ENCODE measurements at places on chromosomes 2 and 18.

DNA sequence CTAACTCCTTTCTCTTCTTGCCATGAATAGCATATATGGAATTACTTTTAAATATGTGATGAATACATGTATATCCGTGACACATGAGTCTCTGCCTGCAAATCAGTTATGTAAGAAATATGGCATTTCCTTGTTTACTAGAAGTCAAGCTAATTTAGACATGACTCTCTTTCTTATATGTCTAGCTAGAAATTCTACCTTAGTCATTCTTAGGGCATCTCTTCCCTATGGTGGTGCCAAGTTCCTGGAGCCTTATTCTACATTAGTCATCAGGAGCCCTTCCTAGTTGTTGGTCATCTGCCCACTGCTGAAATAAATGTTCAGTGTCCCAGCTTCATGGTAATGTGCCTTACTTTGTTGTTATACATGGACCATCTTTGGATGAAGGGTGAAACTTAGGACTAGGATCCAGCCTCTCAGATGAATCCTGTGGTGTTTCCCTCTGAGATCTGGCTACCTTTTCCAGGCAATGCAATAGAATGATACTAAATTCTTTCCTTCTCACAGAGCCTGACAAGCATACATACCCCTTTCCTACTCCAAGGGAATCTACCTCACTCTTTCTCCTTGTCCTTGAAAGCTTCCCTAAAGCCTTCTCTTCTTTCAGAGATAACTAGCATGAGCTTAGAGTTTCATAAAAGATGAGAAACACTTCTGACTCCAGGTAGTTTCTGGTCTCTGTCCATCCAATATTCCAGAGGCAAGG, 415.3 kb upstream of the VWC2L start:
- no peak for DNase-seq

DNA sequence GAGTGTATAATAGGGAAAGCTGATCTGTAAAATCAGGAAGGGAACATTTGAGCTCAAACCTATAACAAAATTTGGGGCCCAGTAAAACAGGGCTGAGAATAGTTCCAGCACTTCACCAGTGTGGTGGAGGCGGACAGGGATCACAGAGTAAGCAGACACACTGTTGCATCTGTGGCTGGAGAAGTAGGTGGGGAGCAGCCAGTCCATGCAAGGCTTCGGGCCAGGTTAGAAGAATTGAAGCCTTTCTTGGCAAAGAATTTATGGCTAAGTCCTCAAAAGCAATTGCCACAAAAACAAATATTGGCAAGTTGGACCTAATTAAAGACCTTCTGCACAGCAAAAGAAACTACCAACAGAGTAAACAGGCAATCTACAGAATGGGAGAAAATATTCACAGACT, 93.8 kb upstream of the ZBTB14 start:
- no peak for DNase-seq

- DNase-seq, result peak; percentile 43
These were observed 25.0 kb downstream of the WIPF1 start for GRCh38 chr2:174572556-174572955.

GRCh38 chr2:4964001-4964540, 728.1 kb upstream of the SOX11 start:
- no peak for DNase-seq

GRCh38 chr2:200479692-200480265, 30.1 kb downstream of the KCTD18 start:
- DNase-seq, result no peak

DNA sequence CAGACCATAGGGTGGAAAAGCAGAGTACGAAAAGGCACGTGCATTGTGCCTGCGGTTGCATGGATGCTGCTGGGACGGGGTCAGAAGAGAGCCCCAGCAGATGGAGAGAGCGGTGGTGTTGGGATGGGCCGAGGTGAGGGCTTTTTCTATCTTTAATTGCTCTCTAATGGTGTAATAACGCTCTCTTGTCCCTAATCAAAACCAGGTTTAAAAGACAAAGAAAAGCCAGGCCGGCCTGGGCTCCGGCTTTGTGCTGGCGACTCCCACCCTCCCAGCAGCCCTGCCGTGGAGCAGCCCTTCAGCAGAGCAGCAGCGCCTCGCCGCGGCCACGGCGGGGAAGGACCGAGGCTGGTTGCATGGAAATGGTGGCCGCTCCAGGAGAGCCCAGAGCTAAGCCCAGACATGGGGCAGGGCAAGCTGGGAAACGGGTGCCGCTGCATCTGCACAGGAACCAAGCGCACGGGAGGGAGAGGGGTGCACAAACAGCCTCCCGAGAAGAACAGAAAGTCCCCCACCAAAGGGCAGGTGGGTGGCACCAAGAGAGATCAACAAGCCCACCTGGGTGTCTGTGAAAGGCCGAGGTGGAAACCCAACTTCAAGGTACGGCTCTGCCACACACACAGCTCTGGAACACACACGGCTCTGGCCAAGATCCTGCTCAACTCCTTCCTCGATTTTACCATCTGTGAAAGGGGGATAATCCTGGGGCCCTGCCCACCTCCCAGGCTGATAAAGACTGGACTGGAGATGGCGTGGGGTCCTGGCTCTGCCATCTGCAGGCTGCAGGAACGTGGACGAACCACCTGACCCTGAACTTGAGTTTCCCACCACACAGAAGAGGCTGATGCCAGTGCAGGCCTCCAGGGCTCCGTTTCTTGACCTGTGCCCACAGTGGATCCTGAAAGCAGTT, 15.0 kb downstream of the HS1BP3 start:
- peak; percentile 64 for DNase-seq

GRCh38 chr2:65626831-65627230, 194.4 kb upstream of the SPRED2 start:
- DNase-seq, result no peak
